GM23248 (cell line): ENCODE measurements at places on chromosomes 2 and 18. TPM values are rescaled to one million over a fixed set of nuclear protein-coding genes. Genes with fewer than 3 reads are reported as not detected.

DNA sequence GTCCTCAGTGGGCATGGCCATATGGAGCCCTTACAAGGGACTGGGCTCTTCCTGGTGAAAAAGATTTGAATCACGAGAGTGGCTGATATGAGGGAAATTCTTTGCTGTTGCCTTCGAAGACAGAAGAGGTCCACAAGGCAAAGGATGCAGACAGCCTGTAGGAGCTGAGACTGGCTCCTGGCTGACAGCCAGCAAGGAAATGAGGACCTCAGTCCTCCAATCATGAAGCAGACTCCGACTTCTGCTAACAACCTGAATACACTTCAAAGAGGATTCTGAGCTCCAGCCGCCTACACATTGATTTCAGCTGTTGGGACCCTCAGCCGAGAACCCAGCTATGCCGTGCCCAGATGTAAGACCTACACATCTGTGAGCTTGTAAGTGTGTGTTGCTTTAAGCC, 3.0 kb upstream of the ST8SIA5 start:
- DNase-seq = no peak

NYAP2 gene
- polyA plus RNA-seq = not detected in 2 replicates

CAPG gene
- polyA plus RNA-seq = 346 and 384 TPM in 2 replicates

GRCh38 chr18:26631135-26631534, 82.8 kb upstream of the KCTD1 start:
- DNase-seq = no peak

GRCh38 chr18:63161032-63161760, 158.4 kb downstream of the BCL2 start:
- no peak for DNase-seq

DNA sequence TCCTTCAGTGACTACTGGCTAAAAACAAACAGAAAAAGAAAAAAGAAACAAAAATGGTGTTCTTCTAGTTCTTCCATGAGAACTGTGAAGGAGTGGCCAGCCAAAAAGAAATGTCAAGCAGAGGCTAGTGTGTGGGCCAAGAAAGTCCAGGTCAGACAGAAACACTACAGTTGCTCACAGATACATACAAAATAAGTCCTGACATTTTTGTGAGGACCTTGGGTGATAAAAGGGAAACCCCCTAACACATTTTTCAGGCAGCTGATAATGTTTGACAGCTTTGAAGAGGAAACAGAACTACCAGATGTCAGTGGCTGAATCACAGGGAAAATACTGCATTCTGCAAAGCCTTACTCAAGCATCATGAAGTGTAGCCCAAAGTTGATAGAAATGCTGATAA, 28.1 kb downstream of the ARHGAP25 start:
- no peak for DNase-seq

UGT1A4 gene
- polyA plus RNA-seq = not detected in 2 replicates

TTC39C gene
- 15.7 and 17.3 TPM in 2 replicates for polyA plus RNA-seq

GRCh38 chr18:9810299-9810698, 75.5 kb upstream of the TXNDC2 start:
- DNase-seq = no peak

DNA sequence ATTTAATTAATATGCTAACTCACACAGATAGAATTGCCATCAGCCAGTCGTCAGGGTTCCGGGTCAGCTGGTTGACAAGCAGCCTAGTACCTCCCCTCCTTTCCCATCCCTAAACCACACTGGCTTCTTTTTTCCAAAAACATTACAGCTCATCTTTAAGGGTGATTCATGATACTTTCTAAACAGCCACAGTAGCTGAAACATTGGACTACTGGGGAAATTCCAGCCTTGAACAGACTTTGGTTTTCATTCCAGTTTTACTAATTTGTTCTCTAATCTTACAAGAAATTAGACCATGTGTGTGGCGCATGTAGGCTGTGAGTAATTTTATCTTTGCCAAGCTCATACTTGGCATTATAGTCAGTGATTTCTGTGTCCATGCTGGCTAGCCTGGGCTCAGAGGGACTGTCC, 110.8 kb downstream of the FMNL2 start:
- peak; percentile 94 for DNase-seq

- no peak for DNase-seq
These were observed 24.3 kb upstream of the ASPRV1 start for GRCh38 chr2:69985688-69986087.
